ENCODE measurements at places on chromosomes 5 and 9.

GRCh38 chr5:27594141-27594540, 555.8 kb upstream of the CDH9 start:
- DNase-seq = no peak

GRCh38 chr5:95985249-95985648, 23.6 kb upstream of the ELL2 start:
- DNase-seq = no peak

DNA sequence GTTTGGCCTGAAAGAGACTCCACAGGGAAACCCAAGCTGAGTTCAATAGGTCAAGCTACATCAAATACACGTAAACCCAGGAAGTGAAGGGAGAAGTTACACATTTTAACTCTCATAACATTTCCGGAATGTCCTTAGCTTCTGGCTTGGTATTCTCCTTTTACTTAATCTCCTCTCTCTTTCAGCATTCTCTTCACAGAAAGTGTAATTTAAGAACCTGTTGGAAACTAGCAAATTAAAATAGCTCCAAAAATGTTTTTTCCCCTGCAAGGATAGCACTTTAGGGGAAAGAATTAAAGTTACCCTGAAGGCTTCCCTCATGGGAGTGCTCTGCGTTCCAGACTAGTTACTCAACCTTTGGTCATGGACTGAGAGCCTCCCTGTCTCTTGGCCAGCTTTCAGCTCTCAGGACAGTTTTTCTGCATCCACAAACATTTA, 292.7 kb upstream of the TARS1 start:
- DNase-seq = no peak

DNA sequence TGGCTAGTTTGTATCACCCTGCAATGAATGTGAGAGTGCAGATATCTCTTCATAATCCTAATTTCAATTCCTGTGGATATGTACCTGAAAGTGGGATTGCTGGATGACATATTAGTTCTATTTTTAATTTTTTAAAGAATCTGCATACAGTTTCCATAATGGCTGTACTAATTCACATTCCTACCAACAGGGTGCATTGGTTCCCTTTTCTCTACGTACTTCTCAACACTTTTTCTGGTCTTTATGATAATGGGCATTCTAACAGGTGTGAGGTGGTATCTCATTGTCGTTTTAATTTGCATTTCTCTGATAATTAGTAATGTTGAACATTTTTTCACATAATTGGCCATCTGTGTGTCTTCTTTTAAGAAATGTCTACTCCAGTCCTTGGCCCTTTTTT, 927.5 kb downstream of the DTWD2 start:
- no peak for DNase-seq

DNA sequence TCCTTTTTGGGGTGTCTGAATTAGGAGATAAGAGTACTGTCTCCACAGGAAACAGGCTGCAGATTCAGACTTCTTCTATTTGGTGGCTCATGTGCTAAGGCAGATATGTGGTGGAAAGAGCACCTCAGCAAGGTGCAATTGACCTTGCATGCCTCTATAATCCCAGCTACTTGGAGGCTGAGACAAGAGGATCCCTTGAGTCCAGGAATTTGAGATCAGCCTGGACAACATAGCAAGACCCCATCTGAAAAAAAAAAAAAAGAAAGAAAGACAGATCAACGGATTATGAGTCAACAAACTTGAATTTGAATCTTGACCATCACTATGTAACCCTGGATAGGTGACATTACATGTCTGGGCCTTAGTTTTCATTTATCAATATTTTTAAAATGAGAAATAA, 44.4 kb downstream of the RFK start:
- DNase-seq = no peak

DNA sequence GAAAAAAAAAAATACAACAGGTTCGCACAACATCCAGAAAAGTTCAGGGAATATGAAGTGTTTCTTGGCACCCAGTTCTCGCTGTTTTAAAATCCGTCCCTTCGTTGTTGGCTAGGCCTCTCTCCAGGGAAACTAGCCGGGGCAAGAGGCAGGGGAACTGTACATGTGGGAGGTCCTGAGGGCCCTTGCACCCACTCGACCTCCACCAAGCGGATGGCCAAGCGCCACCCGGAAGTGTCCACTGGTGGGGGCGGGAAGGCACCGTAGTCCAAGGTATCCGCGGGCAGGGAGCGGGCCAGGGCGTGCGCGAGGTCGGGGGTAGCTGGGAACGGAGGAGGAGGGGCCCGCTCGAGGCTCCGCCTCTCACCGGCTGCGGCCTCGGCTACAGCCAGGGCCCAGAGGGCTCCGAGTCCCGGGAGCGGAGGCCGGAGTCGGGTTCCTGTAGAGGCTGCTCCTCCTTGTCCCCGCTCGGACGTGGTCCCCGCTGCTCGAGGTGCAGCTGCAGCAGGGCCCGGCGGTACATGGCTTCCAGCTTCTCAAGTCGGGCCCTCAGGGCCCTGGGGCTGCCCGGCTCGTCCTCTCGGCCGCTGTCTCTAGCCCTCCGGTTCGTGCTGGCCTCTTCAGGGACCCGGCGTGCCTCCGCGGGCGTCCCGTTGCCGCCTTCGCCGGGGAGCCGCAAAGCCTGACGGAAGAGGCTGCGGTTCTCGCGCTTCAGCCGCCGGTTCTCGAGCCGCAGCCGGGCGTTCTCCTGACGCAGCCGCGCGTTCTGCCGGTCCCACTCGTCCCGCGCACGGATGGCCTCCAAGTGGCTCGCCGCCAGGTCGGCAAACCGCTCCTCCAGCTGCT, 720 bp downstream of the TUSC1 start:
- DNase-seq = peak; percentile 1

- no peak for DNase-seq
Observed at GRCh38 chr5:132251220-132251725, 6.2 kb upstream of the PDLIM4 start.

GRCh38 chr5:169095410-169095960, 205.5 kb downstream of the SLIT3 start:
- no peak for DNase-seq

GRCh38 chr5:133250527-133250926, 198.7 kb downstream of the HSPA4 start:
- DNase-seq = no peak

GRCh38 chr9:18707489-18708205, 233.7 kb downstream of the ADAMTSL1 start:
- DNase-seq = no peak

GRCh38 chr9:127130661-127131538, 8.5 kb upstream of the ANGPTL2 start:
- peak; percentile 92 for DNase-seq

DNA sequence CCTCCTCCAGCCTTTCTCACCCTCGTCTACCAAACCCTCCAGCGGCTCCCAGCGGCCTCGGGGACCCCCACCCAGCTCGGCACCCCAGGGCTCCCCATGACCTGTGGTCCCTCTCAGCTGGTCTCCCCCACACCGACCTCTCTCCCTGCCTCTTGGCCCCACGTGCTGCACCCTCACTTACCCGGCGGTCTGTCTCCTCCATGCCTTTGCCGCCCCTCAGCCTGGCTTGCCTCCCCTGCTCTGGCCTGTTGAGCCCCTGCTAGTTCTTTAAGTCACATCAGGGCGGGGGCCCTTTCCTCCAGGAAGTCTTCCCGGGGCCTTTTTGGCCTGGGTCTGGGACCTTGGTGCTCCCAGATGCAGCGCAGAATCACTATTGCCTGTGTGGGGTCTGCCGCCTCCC, 81.5 kb downstream of the LMX1B start:
- DNase-seq = no peak

DNA sequence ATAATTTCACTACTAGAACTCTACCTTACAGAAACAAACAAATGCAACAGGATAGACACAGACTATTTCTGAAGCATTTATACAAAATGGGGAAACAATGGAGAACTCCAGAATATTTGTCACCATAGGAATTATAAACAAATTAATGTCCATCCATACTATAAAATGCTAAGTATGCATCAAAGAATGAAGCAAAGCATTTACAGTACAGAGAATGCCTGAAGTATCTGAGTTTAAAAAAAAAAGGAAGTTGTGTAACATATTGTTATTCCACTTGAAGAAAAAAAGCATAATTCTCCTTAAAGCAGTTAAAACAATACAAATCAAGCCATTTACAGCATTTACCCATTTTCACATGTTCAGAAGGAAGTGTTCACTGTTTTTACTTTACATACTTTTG, 53.0 kb downstream of the DROSHA start:
- DNase-seq = no peak

DNA sequence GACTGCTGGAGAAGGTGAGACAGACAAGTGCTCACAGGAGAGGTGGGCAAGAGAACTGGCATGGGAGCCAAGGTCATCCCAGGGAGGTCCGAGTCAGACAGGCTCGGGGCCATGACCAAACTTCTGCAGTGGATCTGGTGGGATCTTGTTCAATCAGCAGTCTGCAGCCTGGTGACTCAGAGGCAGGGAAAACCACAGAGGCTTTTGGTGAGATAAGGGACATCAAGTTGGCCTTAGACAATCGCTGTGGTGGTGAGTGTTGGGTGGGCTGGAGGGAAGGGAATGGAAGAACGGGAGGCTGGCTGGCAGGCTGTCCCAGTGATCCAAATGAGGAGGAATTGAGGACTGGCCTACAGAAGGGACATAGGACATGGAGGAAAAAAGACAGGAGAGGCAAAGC, 123.8 kb downstream of the TMEM174 start:
- no peak for DNase-seq

DNA sequence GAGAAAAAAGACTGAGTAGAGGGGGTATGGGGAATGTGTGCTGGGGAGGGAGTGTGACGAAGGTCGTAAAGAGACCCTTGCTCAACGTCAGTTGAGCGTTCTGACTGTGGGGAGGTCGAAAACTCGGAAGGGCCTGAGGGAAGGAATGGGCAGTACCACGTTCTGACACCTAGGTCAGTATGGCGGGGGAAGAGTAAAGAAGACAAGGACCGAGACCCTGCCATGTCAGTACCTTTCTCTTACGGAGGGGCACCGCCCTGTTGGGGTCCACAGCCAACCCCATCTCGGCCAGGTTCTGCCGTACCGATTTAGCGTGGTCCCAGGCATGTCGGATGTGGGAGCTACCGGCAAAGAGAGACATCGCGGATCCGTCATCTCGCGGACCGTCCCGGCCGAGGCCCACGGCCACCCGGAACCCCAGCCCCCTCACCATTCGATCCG, 375 bp downstream of the NOP16 start:
- peak; percentile 28 for DNase-seq

DNA sequence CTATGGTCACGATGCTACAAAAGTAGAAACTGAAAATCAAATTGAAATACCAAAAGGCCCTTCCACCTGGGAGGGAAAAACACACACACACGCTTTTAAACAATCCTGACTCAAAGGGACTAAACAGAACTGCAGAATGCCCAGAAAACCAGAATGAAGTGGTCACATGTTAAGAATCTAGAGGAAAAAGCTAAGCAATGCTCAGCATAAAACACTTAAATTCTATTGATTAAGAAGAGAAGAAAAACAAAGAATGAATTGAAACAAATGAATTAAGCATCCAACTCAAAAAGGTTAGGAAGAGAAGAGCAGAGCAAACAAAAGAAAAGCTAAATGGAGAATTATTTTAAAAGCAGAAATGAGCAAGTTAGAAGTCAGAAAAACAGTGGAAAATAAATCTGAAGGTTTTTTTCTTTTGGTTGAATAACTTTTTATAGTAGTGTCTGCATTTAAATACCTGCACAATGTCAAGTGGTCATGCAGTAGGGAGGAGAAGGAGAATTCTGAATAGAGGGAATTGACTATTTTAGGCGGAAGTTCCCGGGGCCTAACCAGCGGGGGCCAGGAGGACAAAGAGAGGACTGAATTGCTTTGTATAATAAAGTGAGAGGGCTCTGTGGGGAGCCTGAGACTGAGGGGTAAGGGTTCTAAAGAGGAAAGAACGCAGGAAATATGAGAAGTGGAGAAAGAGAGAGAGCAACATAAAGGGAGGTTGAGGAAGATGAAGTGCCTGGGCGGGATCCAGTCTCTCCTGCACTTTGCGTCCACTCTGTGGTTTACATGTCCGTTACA, 146.8 kb downstream of the ATPSCKMT start:
- no peak for DNase-seq

- DNase-seq = peak; percentile 22
Observed at GRCh38 chr9:70861376-70861775, 260.0 kb downstream of the TRPM3 start.

DNA sequence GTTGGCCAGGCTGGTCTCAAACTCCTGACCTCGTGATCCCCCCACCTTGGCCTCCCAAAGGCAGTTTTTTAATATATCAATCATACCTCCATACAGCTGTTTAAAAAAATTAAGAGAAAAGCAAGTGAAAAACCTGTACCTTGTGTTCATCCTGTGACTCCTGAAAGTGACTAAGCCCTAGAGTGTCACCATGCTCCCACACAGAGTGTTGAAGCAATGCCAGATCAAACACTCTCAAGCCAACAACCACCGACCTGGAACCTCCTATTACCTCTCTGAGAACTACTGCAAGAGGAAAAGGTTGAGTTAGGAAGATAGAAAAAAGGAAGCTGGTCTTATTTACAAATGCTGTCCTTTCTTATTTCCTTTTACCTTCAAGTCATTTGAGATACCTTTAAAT, 123.5 kb downstream of the RASEF start:
- no peak for DNase-seq

- DNase-seq = no peak
Observed at GRCh38 chr9:104987743-104988142, 59.8 kb upstream of the ABCA1 start.

GRCh38 chr9:90830051-90830450, 28.4 kb downstream of the SYK start:
- DNase-seq = no peak

DNA sequence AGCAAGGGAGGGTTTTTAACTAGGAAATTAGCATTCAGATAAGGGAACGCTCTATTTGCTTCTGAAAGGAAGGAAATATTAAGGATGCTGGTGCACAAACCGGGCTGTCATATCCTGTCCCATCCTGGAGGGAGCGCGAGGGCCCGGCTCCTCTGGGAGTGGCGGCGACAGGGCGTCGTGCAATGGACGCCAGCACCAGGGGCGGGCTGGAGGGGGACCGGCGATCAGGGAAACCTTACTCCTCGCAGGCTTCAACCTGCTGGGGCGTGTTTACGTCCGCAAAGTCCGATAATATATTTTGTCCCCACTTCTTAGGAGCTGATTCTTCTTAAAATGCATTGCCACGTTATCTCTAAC, 197.1 kb upstream of the TBCA start:
- no peak for DNase-seq

GRCh38 chr9:33114746-33115145, 38.3 kb upstream of the SMU1 start:
- no peak for DNase-seq

DNA sequence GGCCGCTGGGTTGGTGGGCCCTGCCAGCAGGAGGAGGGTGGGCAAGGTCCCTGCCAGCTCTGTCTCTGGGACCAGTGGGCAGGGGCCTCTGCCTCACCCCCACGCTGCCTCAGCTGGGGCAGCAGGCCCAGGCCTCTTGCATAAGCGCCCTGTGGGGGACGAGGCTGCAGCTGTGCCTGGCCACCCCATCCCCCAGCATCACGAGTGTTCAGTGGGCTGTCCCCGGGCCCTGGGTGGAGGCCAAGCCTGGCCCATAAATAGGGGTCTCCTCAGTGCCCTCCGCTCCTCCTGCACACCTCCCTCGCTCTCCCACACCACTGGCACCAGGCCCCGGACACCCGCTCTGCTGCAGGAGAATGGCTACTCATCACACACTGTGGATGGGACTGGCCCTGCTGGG, at the start of gene PTGDS:
PTGDS (plus strand) TSS at position 282 of the 400 bp plus-strand sequence; CDS start at position 357, 75 bp downstream.
- no peak for DNase-seq
